Chondrocyte (in vitro differentiated cells): ENCODE measurements at places on chromosomes 11 and 22.

- DNase-seq: no peak
These were observed 705 bp upstream of the CAPN1 start for GRCh38 chr11:65180877-65181568.

- no peak for DNase-seq
These were observed 147.2 kb downstream of the TRPC6 start for GRCh38 chr11:101436511-101437142.

- DNase-seq: no peak
These were observed 916.1 kb upstream of the ANO3 start for GRCh38 chr11:25415793-25416192.

DNA sequence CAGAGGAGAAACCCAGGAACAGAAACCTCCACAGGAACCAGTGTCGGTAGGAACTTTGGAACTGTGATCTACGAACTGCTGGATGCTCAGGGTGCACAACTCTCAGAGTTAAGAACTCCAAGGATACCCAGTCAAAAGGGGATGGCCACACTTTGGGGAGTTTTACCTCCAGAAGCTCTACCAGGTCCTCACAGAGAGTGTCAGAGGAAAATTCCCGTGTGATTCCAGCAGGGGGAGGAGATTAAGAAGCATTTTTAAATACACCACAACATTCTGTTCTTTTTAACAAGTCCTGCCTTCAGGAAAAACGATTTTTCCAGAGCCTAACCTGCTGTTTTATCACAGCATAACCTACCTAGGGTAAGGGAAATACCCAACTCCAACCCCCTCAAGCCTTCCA lies 104.0 kb downstream of the SOX6 start:
- DNase-seq: no peak

DNA sequence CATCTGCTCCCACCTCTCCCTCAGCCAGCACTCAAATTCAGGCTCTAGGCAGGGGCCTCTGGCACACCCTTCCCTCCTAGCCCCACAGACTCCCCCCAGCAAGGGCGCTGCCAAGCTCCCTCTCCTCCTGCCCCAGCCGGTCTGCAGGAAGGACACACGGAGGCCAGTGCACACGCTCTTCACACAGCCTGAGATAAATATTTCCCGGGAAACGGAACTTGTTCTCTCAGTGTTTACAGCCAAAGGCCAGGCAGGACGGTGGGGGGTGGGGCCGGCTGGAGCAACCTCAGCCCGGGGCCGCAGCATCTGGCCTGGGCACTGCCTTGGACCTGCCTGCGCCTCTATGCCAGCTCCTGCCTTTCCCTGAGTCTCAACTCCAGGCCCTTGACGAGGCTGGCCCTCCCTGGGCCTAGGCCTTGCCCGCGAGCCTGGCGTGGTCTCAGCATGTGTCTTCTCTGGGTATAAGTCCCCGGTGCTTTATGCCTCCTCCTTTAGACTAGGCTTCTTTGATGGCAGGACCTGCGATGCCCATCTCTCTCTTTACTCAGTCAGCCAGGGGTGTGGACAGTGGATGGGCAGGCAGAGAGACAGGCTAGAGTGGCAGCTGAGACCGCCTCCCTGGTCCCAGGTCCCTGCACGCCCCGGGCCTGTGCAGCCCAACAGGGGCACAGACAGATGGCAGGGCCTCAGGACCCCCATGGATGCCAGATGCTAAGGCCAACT lies 48.4 kb downstream of the PDE2A start:
- no peak for DNase-seq
